Substantia nigra (tissue), 51 donors: ENCODE measurements at places on chromosomes 2 and 18.

GRCh38 chr2:8805278-8806210, 31.9 kb downstream of the KIDINS220 start:
- no peak for DNase-seq

DNA sequence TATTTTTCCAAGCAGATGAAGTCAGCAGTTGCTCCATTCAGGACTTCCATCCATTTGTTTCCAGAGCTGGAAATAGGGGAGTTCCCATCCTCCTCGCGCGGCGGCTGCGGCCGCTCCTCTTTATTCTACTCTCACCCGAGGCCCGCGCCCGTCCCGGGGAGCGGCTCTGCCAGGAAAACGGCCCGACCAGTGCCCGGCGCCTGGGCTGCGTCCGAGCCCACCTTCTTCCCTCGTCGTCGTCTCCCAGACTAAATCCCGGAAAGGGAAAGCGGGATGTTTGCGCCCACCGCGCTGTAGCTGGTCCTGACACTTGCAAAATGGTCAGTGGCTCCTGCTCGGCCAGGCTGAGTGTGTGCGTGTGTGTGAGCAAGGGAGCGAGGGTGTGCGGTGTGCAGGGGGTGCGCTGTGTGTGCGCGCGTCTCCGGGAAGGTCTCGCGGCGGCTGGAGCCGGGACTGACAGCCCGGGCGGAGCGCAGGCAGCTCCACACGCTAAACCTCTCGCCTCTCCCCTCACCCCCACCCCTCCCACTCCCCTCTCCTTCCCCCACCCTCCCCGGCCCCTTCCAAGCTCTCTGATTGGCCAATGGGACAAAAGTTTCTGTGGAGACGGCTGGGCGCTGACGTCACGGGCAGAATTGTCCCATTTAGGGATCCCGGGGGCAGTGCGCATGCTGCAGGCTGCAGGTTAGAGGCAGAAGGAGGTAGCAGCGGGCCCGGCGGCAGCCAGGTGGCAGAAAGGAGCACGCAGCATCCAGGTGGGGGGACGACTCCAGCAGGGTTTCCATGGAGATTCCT, at the start of gene NOL4:
Gene NOL4, minus strand, starts transcription at position 491 of the 795 bp plus-strand sequence. CDS start 1,660 bp downstream, outside the sequence.
- peak; percentile 73 for DNase-seq

GRCh38 chr18:36229188-36229587, 41.9 kb downstream of the MOCOS start:
- DNase-seq = no peak

GRCh38 chr2:96267159-96267971, 1.3 kb downstream of the CIAO1 start:
- DNase-seq = no peak

DNA sequence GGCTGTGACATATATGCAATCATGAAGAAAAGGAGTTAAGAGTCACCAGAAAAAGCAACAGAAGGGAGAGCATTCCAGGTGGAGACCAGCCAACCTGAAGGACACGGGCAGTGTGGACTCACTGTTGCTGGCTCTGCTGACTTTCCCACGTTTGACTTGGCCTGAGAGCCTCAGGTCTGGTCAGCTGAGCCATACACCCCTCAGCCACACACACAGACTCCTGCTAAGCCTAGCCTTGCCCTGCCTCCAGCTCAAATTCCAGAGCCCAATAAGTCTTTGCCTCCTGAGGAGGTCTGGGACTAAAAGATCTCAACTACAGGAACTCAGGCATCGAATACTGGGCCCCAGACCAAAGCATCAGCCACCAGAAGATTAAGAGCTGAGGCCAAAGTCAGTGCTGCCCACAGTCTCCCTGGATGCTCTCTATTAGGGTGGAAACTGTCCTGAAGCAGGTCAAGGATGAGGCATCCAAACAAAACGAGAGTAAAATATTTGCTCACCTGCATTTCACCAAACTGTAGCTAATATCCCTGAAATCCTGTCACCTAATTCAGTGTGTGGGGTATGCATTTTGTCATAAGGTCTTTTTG, 23.3 kb downstream of the CACNB4 start:
- no peak for DNase-seq

GRCh38 chr2:121045245-121045644, 239.8 kb downstream of the TFCP2L1 start:
- DNase-seq = no peak

GRCh38 chr2:233584210-233584609, 17.6 kb upstream of the USP40 start:
- no peak for DNase-seq

- DNase-seq = no peak
These were observed 25.0 kb downstream of the COA5 start for GRCh38 chr2:98583276-98583675.

DNA sequence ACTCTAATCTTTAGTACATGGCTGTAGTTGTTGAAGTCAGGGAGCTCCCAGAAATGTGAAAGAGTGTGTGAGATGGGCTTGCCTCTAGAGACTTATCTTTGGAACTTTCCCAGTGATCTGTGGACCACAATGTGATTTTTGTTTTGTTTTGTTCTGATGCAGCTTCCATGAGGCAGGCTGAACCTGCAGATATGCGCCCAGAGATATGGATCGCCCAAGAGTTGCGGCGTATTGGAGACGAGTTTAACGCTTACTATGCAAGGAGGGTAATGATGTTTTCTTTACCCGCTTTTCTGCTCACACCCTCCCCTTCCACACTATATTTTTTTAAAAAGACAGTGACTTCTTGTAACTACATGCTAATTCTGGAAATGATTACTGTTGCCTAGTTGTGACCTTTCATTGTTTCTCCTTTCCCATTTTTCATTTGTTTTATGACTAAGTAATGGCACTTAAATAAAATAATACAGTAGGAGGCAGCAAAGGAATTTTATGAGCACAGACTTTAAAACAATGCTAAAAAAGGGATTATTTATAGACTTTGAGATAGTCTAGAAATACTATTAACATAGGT, 29.3 kb downstream of the BCL2L11 start:
- no peak for DNase-seq
